Psoas muscle (tissue), 8 donors: ENCODE measurements at places on chromosomes 4 and X.

DNA sequence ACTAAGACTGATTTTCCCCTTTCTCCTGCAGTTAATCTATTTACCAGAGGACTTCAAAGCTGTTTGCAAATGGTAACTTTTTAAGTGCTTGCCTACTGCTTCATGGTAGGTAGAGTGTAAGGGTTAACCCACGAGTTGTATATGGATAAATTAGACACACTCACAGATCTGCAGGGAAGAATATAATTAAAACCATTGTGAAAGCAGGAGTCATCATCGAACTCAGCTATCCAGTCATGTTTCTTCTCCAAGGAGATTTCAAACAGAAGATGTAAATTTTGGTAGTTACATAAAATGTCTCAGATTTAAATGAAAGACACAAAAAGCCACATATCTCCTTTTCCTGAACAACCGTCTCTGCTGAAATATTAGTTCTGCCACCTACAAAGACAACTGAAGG is 549 bp upstream of the XG start:
- DNase-seq = no peak

- DNase-seq = no peak
Observed at GRCh38 chr4:856225-856901, 30.4 kb upstream of the CPLX1 start.

- DNase-seq = no peak
Observed at GRCh38 chrX:30283456-30284200, 25.6 kb downstream of the NR0B1 start.

DNA sequence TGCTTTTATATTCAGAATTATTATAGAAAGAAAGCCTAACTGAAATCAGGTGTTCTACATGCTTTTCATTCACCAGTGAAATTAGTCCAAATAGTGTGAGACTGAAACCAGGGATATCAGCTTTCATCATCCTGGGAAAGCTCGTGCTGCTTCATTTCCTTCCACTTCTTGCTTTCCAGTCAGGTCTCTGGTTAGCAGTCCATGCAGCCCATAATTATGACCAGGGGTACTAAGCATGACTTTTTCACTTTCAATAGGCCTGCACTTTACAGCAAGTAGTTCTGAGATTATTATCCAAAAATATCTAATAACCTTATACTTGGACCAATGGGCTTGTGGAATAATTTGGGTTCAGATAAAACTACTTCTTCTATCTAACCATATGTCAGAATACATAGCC is 673.2 kb upstream of the MAGEB2 start:
- no peak for DNase-seq

- DNase-seq = no peak
Observed at GRCh38 chr4:185142564-185142911, 528 bp upstream of the SLC25A4 start.

GRCh38 chr4:159075531-159075932 is 27.3 kb upstream of the RAPGEF2 start:
- no peak for DNase-seq
